ENCODE measurements at places on chromosomes 5 and 9.

DNA sequence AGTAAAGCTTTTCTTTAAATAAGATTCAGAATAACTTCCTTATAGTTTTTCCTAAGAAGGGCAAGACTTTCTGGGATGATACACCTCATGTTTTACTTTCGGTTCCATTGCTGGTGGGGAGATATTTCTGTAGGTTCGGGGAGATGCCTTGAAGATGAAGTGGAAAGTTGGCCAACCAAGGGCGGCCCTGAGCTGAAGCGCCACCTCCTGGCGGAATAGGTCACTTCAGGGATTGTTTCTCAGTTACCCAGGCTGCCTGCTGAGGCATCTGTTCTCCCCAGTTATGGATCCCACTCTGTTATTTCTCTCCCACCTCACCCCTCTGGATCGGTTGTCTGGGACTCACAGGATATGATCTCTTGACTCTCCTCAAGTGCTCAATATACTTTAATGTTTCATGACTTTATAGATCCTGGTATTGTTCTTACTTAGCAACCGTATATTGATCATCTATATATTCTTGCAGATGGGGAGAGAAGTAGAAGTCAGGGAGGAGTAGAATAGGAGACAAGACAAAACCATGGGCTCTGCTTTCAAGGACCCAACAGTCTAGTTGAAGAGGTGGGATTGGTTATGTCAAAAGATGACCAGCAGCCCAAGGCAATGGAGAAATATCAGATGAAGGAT is 23.4 kb downstream of the MEGF10 start:
- no peak for DNase-seq

DNA sequence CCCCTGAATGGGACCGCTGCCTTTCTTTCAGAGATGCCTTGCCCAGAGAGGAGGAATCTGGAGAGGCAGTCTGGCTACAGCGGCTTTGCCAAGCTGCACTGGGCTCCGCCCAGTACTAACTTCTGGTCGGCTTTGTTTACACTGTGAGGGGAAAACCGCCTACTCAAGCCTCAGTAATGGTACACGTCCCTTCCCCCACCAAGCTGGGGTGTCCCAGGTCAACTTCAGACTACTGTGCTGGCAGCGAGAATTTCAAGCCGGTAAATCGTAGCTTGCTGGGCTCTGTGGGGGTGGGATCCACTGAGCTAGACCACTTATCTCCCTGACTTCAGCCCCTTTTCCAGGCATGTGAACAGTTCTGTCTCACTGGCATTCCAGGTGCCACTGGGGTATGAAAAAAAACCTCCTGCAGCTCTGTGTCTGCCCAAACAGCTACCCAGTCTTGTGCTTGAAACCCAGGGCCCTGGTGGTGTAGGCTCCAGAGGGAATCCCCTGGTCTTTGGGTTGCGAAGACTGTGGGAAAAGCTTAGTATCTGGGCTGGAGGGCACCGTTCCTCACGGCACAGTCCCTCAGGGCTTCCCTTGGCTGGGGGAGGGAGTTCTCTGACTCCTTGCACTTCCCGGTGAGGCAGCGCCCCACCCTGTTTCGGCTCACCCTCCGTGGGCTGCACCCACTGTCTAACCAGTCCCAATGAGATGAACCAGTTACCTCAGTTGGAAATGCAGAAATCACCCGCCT is 171.2 kb downstream of the CWC27 start:
- no peak for DNase-seq

GRCh38 chr5:10527281-10527950 is 36.5 kb upstream of the ANKRD33B start:
- no peak for DNase-seq

DNA sequence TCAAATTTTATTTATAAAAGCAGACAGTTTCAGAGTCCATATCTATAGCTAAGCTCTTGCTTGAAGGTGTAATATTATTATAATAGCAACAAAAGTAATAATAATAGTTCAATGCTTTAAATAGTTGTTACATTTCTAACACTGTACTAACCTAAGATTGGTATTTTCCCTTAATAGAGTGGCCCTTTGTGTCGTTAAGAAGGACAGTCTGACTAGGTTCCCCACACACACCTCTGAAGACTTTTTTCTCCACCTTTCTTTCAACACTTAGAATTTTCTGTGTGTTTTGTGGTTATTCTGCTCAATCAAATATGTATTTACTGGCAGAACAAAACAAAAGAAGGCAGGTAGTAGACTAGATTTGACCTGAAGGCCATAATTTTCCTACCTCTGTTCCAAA is 223.2 kb upstream of the ACO1 start:
- no peak for DNase-seq

- DNase-seq, result no peak
These were observed 207.4 kb downstream of the PAPPA start for GRCh38 chr9:116360989-116361388.

GRCh38 chr9:98291820-98292219 is 36.4 kb upstream of the TBC1D2 start:
- DNase-seq, result no peak

GRCh38 chr5:116959843-116960242 is 385.2 kb upstream of the SEMA6A start:
- DNase-seq, result no peak

- no peak for DNase-seq
These were observed 3.1 kb upstream of the EEIG1 start for GRCh38 chr9:127983847-127984289.

GRCh38 chr5:538801-539468 is 14.7 kb upstream of the SLC9A3 start:
- DNase-seq, result no peak

GRCh38 chr9:12351293-12352044 is 341.7 kb upstream of the TYRP1 start:
- DNase-seq, result no peak

DNA sequence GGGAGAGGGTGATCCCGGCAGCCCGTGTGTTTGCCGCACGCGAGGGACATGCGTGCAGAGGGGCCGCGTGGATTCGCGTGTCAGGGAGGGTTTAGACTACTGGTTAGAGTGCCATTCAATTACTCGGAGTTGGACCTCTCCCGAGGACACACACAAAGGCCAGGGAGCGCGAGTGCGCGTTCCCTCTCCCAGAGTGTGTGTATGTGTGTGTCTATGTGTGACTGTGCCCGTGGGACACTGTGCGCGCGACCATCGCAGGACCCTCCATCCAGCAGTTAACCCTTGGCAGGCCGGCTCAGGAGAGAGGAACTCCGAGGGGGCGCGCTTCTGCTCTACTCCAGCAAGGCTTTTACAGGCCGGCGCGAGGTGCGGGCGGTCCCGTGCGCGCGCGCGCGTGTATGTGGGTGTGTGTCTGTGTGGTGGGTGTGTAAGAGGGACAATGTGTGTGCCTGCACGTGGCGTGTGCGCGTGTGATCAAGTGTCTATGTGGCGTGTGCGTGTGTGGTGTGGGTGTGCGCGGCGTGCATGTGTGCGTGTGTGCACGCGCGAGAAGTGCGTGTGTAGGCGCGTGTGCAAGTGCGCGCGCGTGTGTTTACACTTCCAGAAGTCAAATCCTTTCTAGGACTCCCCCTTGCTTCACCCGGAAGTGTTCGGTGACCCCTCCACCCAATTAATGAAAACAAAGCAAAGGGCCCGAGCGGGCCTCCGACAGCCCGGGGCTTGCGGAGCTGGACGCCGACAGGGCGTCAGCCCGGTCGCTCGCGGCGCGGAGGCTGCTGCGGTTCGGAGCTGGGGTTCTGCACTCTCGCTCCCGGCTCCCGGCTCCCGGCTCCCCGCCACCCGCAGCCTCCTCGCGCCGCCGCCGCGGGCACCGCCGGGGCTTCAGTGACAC is 75.3 kb upstream of the TBCA start:
- DNase-seq, result no peak

- DNase-seq, result no peak
These were observed 295.5 kb upstream of the SMC2 start for GRCh38 chr9:103798620-103799019.

- no peak for DNase-seq
These were observed 195.2 kb downstream of the PTTG1 start for GRCh38 chr5:160616712-160617497.

DNA sequence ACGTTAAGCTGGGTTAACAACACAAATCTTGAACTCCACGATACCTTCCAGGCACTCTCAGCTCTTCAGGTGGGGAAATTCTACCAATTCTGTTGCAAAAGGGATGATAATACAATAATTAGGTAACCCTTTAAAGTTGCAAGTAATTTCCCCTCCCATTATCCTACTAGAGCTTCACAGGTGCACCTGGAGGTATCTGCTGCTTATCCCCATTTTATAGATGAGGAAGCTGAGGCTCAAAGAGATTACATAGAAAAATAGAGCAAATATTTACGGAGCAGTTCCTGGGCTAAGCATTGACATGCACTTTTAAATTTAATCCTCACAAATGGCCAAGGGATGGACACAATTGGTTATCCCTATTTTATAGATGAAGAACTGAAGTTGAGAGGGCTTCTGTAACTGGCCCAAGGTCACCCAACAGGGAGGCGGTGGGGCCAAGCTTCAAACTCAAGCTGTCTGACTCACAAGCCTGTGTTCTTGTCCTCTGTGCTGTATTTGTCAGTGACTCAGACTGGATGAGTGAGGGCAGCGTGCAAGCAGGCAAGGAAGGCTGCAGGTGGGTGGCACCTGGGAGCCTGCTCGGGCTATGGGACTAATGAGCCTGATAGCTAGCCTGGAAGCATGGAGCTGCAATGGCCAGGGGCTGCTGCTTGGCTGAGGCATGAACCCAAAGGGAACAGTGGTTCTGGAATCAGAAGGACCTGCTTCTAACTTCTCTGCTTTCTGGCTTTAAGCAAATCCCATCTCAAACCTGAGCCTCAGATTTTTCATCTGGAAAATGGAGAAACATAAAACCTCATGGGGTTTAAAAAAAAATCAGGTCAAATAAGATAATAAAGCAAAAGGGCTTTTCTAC is 105.5 kb downstream of the PDE6A start:
- DNase-seq, result no peak

GRCh38 chr9:131738293-131739132 is 1.4 kb downstream of the RAPGEF1 start:
- no peak for DNase-seq

DNA sequence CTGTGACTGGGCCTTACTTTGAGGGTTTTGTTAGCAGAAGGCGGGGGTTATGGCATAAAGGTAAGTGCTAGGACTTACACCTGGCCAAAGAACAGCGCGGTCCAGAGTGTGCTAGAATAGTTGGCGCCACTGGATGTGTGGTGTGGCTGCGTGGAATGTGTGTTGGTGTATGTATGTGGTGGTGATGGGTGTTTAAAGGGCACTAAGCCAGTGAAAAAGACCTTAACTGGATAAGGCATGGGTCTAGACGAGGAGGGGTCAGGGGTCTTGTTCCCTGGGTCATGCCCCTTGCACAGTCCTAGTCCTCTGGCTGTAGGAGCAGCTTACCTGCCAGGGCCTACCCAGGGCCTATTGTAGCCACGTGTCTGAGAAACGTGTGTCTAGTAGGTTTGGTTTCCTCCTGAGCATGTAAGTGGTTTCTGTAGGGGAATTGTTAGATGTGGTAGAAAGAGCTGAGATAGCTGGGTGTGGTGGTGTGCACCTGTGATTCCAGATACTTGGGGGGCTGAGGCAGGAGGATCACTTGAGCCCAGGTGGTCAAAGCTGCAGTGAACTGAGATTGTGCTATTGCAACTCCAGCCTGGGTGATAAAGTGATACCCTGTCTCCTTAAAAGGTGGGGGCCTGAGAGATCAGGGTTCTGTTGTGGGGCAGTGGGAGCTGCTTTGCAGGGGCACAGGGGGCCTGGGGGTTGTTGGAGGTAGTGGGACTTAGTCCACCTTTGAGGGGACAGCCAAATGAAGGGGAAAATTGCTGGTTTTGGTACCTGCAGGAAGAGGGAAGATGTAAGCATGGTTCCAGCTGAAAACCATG is 55.2 kb downstream of the HSPA4 start:
- DNase-seq, result no peak

DNA sequence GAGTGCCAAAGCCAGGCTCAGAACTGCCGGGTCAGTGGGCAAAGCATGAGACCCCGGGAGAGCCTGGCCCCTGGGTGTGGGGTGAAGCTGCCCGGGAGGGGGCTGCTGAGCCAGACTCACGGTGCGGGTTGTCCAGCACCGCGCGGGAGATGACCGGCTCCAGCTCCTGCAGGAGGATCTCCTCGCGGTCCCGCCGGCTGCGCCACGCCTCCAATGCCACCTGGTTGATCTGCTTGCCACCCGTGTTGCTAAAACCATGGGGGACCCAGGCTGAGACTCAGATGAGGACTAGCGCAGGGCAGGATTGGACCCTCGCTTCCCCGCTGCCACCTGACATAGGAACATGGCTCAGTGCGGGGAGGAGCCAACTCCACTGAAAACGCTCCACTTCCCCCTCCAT is 2.6 kb downstream of the TOR2A start:
- no peak for DNase-seq

GRCh38 chr5:136242136-136242535 is 49.2 kb upstream of the SMIM32 start:
- no peak for DNase-seq

DNA sequence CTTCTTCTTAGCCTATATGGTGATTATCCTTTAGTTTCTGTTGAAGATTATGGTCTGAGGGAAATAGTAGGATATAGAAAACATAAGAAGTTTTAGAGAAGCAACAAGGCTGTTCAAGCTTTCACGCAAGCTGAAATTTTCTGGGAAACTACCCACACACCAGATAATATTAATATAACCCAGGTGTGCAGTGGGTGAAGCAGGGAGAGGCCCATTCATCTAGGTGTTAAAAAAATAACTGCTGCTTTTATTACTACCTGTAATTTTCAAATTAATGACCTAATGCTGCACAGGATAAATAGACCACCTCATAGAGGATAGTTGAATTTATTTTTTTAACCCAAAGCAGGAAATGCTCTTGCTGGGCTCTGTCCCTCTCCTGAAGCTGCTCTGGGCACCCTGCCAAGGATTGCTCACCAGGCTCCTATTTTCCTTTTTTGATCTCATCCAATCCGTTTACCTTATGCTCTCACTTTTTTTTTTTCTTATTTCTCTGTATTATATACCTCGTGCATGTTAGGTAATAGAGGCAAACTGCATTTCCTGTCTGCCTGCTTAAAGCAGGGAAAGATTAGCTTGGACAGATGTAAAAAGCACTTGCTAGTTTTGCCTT is 124.3 kb upstream of the SLC12A2 start:
- DNase-seq, result no peak

- no peak for DNase-seq
These were observed 53.4 kb upstream of the SNAPC3 start for GRCh38 chr9:15369238-15369637.

DNA sequence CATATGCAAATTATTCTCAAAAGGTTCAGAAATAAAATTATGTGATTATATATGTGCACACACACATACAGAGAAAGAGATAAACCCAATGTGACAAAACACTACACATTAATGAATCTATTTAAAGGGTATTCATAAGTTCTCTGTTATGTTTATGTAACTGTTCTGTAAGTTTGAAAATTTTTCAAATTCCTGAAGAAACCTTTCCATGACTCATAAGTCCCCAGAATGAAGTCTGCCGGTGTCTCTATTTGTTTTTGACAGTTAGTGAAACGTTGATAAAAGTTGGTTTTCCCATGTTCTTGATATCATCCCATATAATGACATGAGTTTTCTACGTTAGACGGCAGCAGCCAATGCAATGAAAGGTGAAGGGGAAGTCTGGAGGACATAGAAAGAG is 199.5 kb upstream of the PUM3 start:
- DNase-seq, result no peak

DNA sequence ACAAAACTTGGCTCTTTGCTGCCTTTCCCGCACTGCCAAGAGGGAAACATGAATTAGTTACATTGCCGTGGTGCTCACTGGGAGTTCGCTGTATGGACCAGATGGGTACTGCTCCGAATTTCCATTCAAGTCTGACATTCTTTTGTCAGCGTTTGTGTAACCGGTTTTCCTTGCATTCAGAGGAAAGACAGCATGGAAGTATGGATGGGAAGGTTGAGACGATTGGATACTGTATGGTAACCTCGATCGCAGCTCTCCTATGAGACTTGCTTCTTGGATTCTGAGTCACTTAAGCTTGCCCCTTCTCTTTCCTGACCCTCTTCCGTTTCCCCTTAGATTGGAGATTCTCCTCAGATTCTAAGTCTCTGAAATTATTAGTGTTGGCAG is 625 bp upstream of the UBLCP1 start:
- no peak for DNase-seq

Measured in esophagus squamous epithelium (tissue), 5 donors.